Upper lobe of right lung (tissue), 1 donor: ENCODE measurements at places on chromosomes 4 and X. TPM values are rescaled to one million over a fixed set of nuclear protein-coding genes. Genes with fewer than 3 reads are reported as not detected.

GRCh38 chrX:37371578-37371991 lies 22.4 kb downstream of the PRRG1 start:
- H3K27ac ChIP-seq, result no peak overlapping the region
- H3K36me3 ChIP-seq, result no peaks in the 10 kb centered on the region
- H3K27me3 ChIP-seq, result no peaks in the 10 kb centered on the region
- H3K4me3 ChIP-seq, result no peak overlapping the region
- no peak for DNase-seq

GRCh38 chr4:6122496-6122895 lies 77.9 kb downstream of the JAKMIP1 start:
- H3K4me3 ChIP-seq, result no peak overlapping the region
- H3K27ac ChIP-seq, result no peak overlapping the region
- peak; percentile 34 for DNase-seq
- no peaks in the 10 kb centered on the region for H3K27me3 ChIP-seq
- H3K4me1 ChIP-seq, result no peaks in the 10 kb centered on the region

DNA sequence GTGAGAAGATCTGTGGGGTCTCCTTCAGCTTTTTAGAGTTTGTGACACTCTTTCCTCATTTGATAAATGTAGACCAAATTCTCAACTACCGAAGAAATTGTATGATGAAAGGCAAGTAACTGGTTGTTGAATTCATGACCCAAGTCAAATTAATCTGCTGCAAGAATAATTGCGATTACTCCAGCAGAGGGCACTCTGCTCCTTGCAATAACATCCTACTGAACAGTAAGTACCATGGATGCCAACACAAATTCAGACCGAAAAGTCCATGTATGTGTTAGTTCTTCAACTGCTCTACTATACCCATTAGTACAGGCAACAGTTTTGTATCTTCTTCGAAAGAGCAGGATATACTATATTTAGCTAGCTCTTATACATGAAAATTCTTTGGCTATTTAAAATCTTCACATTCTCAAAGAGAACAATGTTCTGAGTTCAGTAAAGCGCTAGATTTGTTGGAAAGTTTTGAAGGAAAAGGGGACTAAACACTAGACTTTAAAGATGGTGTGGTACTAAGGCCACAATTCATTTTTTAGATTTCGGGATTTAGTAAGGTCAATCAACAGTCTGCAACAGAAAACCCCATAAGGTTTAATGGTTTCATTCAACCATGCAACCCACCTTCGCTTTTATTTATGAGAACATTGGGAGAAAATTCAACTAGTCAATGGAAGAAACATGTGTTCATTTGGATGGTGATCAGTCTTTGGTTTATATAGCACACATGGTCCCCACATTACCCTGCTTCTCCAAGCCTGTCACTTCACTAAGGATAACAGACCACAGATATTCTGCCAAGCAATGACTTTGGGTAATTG lies 105.4 kb upstream of the TBC1D9 start:
- H3K4me3 ChIP-seq, result no peak overlapping the region
- no peaks in the 10 kb centered on the region for H3K27me3 ChIP-seq
- H3K4me1 ChIP-seq, result no peaks in the 10 kb centered on the region

GRCh38 chr4:71639380-71639779 lies 144.5 kb downstream of the GC start:
- no peak overlapping the region for H3K4me3 ChIP-seq
- H3K4me1 ChIP-seq, result no peaks in the 10 kb centered on the region
- no peaks in the 10 kb centered on the region for H3K27me3 ChIP-seq

Gene FAM184B
- total RNA-seq, result 0.17 TPM

DNA sequence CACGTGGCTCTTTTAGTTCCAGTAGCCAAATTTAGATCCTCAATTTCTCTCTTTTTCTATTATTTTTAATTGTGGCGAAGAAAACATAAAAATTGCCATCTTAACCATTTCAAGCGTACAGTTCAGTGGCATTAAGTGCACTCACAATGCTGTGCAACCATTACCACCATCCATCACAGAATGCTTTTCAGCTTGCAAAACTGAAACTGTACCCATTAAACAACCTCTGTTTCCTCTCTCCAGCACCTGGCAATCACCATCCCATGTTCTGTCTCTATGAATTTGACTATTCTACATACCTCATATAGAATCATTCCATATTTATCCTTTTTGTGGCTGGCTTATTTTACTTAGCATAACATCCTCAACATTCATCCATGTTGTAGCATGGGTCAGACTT lies 74.9 kb downstream of the METTL14 start:
- H3K27me3 ChIP-seq, result no peaks in the 10 kb centered on the region
- H3K4me1 ChIP-seq, result peaks cover 15% of the 10 kb centered on the region
- peaks cover 40% of the 10 kb centered on the region for H3K36me3 ChIP-seq
- DNase-seq, result no peak
- H3K27ac ChIP-seq, result no peak overlapping the region
- H3K4me3 ChIP-seq, result no peak overlapping the region

Gene PNMA6F
- total RNA-seq, result not detected

Gene TEX28
- total RNA-seq, result not detected

Gene TCEAL7
- total RNA-seq, result 2.6 TPM

Gene GAGE12F
- not detected for total RNA-seq

DNA sequence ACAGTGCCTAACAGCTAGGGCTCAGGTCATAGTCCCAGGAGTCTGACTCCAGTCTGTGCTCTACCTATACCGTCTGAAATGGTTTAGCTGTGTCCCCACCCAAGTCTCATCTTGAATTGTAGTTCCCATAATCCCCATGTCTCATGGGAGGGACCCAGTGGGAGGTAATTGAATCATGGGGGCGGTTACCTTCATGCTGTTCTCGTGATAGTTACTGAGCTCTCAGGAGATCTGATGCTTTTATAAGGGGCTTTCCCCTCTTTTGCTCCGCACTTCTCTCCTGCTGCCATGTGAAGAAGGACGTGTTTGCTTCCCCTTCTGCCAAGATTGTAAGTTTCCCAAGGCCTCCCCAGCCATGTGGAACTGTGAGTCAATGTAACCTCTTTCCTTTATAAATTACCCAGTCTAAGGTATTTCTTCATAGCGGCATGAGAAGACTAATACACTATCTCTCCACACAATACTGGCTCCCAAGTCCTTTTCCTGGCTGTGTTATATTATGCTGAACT lies 110.8 kb downstream of the AFAP1 start:
- no peak for DNase-seq
- H3K27me3 ChIP-seq, result no peaks in the 10 kb centered on the region
- peak overlapping the region; percentile 73 for H3K27ac ChIP-seq
- no peak overlapping the region for H3K4me3 ChIP-seq

- no peaks in the 10 kb centered on the region for H3K4me1 ChIP-seq
- no peaks in the 10 kb centered on the region for H3K36me3 ChIP-seq
- no peaks in the 10 kb centered on the region for H3K27me3 ChIP-seq
- DNase-seq, result no peak
- no peak overlapping the region for H3K27ac ChIP-seq
Observed at GRCh38 chrX:825991-826390, 195.4 kb downstream of the SHOX start.

DNA sequence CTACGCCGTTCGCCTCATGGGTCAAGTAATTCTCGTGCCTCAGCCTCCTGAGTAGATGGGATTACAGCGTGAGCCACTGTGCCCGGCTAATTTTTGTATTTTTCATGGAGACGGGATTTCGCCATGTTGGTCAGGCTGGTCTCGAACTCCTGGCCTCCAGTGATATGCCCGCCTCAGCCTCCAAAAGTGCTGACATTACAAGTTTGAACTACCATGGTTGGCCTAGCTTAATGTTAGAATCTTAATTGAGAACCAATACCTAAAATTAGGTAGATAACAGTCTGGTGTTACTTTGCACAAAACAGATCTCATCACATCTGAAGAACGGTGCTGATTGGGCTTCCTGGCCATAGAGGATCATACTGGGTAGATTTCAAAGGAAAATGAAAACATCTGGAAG lies 184.9 kb downstream of the VEGFC start:
- H3K27ac ChIP-seq, result no peak overlapping the region
- no peak overlapping the region for H3K4me3 ChIP-seq
- H3K27me3 ChIP-seq, result no peaks in the 10 kb centered on the region
- no peaks in the 10 kb centered on the region for H3K4me1 ChIP-seq

GRCh38 chr4:153419673-153420278 lies 46.4 kb upstream of the TMEM131L start:
- DNase-seq, result no peak
- no peak overlapping the region for H3K4me3 ChIP-seq
- no peaks in the 10 kb centered on the region for H3K27me3 ChIP-seq
- H3K27ac ChIP-seq, result no peak overlapping the region
- no peaks in the 10 kb centered on the region for H3K36me3 ChIP-seq

Gene CENPVL1
- total RNA-seq, result not detected

- H3K27me3 ChIP-seq, result no peaks in the 10 kb centered on the region
- DNase-seq, result no peak
- no peaks in the 10 kb centered on the region for H3K4me1 ChIP-seq
- H3K27ac ChIP-seq, result no peak overlapping the region
- H3K4me3 ChIP-seq, result no peak overlapping the region
Observed at GRCh38 chr4:24055623-24056022, 165.8 kb upstream of the PPARGC1A start.

Gene ITIH6
- total RNA-seq, result not detected

Gene GAR1
- total RNA-seq, result 12.2 TPM

GRCh38 chr4:2417765-2418649 lies at the start of gene ZFYVE28:
ZFYVE28 (minus strand) TSS chr4:2418645; CDS start chr4:2418323, 322 bp downstream.
- H3K27me3 ChIP-seq, result peaks cover 19% of the 10 kb centered on the region
- peak within 1 kb of the TSS; percentile 61 for H3K4me3 ChIP-seq
- peak within 1 kb of the TSS; percentile 75 for H3K27ac ChIP-seq

Gene N4BP2
- 9.8 TPM for total RNA-seq

GRCh38 chrX:22376369-22376768 lies 103.7 kb downstream of the CBLL2 start:
- no peaks in the 10 kb centered on the region for H3K4me1 ChIP-seq
- no peaks in the 10 kb centered on the region for H3K36me3 ChIP-seq
- H3K27me3 ChIP-seq, result no peaks in the 10 kb centered on the region
- no peak for DNase-seq
- H3K4me3 ChIP-seq, result no peak overlapping the region

Gene ZNF157
- 0.23 TPM for total RNA-seq

Gene CRMP1
- 6.1 TPM for total RNA-seq

GRCh38 chr4:150525321-150525868 lies 56.6 kb upstream of the MAB21L2 start:
- H3K27me3 ChIP-seq, result no peaks in the 10 kb centered on the region
- H3K27ac ChIP-seq, result no peak overlapping the region
- no peaks in the 10 kb centered on the region for H3K36me3 ChIP-seq
- H3K4me1 ChIP-seq, result no peaks in the 10 kb centered on the region
- no peak for DNase-seq
- no peak overlapping the region for H3K4me3 ChIP-seq

Gene PCDH7
- 8.0 TPM for total RNA-seq

DNA sequence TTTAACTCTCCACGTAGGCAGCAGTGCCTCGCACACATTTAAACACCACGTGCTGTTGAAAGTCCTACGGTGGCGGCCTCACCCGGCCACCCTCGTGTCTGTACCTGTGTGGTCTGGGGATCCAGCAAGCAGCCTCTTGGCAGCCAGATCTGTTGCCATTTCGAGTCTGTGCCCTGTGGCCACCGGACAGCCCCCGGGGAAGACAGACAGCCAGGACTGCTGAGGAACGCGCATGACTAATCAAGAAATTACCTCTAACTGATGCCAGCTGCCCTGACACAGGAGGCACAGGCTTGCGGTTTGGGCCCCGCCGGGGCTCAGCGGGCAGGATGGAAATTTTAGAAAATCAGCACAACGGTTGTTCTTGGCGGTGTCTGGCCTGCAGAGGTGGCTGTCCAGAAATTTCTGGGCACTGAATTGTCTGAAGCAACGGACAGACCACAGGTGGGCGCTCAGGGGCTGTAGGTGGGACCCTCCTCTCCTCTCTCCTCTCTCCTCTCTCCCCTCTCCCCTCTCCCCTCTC lies 15.6 kb upstream of the ASMTL start:
- peaks cover 14% of the 10 kb centered on the region for H3K27me3 ChIP-seq
- H3K36me3 ChIP-seq, result no peaks in the 10 kb centered on the region
- H3K4me1 ChIP-seq, result no peaks in the 10 kb centered on the region
- H3K4me3 ChIP-seq, result no peak overlapping the region

DNA sequence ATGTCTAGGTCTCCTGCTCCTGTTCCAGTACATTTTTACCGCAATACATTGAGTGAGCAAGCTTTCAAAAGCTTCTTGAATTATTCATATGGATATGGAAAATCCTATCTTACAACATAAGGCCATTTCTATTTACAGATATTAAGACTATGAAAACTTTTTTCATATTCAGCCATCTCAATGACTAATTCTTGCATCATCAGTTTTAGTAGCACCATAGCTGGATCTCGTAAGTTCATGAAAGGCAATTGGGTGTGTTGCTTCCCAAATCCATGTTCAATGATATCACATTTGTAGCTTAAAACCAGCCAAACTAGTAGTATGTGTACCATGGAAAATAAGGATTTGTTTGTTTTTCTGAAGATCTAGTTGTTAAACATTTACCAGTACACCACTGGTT lies 118.3 kb upstream of the GABRA2 start:
- no peaks in the 10 kb centered on the region for H3K27me3 ChIP-seq
- H3K36me3 ChIP-seq, result no peaks in the 10 kb centered on the region
- H3K27ac ChIP-seq, result no peak overlapping the region
- H3K4me3 ChIP-seq, result no peak overlapping the region

DNA sequence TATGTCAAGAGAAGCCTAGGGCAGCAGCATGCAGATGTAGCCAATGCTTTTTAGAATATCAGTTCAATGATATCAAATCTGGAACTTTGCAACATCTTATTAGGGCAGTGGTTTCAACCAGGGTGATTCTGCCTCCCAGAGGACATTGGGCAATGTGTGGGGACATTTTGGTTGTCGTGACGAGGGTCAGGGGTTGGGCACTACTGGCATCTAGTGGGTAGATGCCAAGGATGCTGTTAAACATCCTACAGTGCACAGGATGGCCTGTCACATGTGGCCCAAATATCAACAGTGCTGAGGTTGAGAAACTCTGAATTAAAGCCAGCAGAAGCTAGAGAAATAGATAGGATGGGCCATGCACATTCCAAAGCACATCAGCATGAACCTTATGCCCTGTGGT lies 152.3 kb downstream of the AMELX start:
- H3K27ac ChIP-seq, result no peak overlapping the region
- H3K4me1 ChIP-seq, result no peaks in the 10 kb centered on the region
- no peak overlapping the region for H3K4me3 ChIP-seq
- DNase-seq, result no peak
- H3K27me3 ChIP-seq, result no peaks in the 10 kb centered on the region

GRCh38 chrX:42023122-42023521 lies 99.8 kb upstream of the CASK start:
- H3K4me3 ChIP-seq, result no peak overlapping the region
- no peaks in the 10 kb centered on the region for H3K4me1 ChIP-seq
- no peaks in the 10 kb centered on the region for H3K27me3 ChIP-seq
- H3K36me3 ChIP-seq, result no peaks in the 10 kb centered on the region
- no peak overlapping the region for H3K27ac ChIP-seq
